Stimulated activated CD8-positive, alpha-beta memory T cell treated with anti-CD3 and anti-CD28 coated beads, Interleukin-4, amount 100 ng/mL, for 1 hour (primary cell): ENCODE measurements at places on chromosomes 3 and 15.

DNA sequence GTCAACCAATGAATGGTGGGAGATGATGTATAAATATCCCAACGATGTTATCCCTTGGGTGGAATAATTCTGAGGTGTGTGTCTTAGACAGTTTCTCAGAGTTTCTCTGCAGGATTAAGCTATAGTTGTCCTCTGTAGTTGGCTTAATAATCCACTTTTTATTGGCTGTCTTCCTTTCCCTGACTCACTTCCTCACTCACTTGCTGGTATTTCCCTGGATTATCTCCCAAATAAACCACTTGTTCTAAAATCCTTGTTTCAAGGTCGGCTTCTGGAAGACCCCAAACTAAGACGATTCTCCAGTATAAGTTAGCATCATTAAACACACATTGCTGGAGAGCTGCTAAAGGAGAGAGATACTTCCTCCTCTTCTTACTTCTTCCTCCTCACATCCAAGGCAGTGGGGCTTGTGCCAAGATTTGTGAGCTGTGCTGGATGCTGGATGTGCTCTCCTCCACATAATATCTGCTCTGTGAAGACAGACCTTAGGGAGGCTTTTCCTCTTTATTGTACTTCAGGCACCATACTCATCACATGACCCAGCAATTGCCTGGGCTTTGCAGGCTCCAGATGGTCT lies 22.5 kb upstream of the ROPN1 start:
- no peak for DNase-seq

DNA sequence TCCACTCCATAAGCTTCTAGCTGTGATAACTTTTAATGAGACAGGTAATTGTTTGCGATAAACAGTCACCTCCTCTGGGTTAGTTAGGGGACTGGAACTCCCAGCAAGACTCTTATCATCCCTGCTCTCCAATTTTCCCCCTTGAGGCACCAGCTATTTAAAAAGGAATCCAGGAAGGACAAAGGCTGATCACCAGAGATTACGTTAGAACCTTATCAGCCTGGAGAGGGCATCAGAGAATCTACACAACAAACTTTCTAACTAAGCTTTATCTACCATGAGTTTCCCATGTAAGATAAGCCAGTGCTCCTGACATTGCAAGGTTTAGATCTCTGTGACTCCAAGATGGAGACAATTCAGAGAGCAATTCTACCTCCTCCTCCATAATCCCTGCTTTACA lies 31.3 kb downstream of the GPR176 start:
- no peak for DNase-seq

GRCh38 chr3:197408177-197408957 lies 110.0 kb upstream of the DLG1 start:
- DNase-seq: no peak

DNA sequence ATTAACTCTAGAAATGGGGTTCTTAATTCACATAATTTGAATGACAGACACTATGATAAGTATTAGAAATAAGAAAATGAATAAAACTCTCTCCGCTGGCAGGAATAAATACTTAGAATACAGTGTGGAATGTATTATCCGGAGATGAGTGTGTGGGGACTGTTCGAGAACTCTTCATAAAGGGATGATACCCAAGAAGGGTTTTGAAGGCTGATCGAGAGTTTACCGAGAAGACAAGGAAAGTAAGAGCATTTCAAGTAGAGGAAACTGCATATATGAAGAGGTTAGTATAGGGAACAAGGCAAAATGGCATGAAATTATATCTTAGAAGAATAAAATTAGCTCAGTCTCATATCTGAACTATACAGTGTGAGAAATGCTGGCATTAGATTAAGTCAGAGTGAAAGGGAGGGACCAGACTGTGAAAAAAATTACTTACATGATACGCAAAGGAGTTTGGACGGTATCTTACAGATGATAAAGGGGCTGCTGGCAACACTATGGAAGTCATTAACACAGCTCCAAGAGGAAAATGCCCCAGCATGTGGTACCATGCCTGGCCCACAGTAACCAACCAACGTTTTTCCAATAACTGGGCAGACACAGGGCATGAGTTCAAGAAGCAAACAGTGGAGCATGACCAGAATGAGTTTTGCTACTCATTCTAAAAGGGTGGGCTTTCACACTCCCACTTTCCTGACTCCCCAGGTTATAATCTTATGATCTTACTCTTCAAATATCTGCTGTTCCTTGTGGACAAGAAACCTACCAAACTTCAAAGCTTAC lies 6.5 kb downstream of the DCBLD2 start:
- no peak for DNase-seq

DNA sequence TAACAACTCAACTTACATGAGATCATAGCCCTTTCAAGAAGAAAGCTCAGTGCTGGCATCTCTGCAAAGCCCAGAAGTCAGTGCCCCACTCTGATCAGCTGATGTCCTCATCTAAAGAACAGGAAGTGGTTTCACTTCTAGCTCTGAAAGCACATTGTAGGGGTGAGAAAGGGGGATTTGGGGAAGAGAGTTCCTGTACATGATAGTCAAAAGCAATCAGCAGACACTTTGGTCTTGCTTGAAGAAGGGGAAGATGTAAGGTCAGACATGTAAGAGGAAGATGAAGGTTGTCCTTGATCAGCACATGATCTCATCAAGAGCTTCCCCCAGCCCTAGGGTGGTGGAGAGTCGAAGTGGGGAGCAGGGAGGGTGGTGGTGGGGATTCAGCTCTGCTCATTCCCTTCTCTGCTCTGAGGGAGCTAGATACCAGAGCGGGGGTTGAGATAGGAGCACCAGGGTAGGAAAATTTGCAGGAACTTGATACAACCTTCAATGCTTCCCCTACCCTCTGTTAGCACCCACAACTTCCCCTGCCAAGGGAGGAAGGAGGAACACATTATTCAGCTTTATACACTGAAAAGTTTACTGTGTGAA lies 76.4 kb upstream of the ETV5 start:
- no peak for DNase-seq

DNA sequence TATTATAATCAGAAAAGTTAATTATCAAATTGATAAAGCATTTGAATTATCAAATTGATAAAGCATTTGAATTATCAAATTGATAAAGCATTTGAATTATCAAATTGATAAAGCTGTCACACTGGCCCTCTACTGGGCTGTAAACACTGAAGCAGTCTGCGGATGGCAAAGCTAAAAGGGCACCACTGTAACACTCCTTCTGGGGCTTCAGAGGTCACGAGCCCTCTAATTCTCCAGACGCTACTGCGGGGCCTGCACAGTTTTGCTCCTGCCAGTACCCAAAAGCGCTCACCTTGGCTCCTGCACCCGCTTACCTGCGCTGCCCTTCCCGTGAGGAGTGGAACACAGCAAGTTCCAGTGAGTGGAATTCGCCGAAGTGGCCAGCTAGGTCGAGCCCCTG lies 409.0 kb upstream of the KCNMB2 start:
- DNase-seq: no peak

GRCh38 chr3:117700573-117701360 lies 991.2 kb downstream of the TUSC7 start:
- DNase-seq: no peak
